Stimulated activated CD4-positive, alpha-beta T cell treated with anti-CD3 and anti-CD28 coated beads, Interleukin-15, amount 100 ng/mL, for 48 hours (primary cell): ENCODE measurements at places on chromosomes 2 and 18.

GRCh38 chr18:52242711-52243110, 97.3 kb upstream of the DCC start:
- DNase-seq, result no peak

DNA sequence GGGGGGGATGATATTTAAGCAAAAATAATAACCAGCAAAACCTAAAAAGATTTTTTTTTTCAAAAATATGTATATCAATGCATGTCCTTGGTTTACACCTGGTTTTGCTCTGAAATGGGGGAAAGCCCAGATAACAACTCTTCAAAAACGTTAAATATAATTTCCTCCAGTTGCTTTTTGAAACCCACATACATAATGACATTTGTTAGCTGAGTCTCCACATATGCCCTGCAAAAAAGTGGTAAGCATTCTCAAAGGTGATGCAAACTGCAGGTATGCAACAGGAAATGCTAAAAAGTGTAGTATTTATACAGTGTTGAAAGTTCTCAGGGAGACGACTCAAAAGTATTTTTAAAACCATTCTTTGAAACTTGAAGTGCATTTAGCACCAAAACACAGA, 258.6 kb downstream of the ZEB2 start:
- DNase-seq, result no peak

- DNase-seq, result no peak
Observed at GRCh38 chr18:74608681-74609080, 11.0 kb downstream of the ZNF407 start.

DNA sequence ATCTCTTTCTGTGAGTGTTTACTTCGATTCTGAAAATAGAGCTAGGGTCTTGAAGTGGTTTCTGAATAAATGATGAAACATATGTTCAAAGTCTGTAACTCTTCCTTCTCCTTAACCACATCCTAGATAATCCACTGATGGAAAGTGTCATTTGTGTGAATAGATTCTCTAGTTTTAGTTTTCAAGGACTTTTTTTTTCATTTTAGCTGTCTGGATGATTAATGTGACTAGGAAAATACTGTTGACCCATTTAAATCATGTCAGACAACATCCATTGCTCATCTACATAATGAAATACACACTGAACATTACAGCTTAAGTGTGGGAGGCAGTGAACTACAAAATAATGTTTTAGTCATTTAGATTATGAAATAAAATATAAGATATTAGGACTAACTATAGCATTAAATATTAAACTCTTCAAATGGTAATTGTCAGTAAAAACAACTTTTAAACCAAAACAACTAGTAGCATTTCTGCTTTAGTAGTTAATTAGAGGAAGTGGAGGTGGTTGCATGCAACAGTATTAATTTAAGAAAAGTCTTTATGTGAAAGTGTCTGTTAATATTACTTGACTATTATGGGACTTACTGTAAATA, 39.1 kb upstream of the DLX1 start:
- no peak for DNase-seq

- DNase-seq, result peak; percentile 54
Observed at GRCh38 chr18:58525517-58525916, 103.4 kb downstream of the ALPK2 start.

- DNase-seq, result no peak
Observed at GRCh38 chr2:205609113-205609512, 73.2 kb upstream of the NRP2 start.

DNA sequence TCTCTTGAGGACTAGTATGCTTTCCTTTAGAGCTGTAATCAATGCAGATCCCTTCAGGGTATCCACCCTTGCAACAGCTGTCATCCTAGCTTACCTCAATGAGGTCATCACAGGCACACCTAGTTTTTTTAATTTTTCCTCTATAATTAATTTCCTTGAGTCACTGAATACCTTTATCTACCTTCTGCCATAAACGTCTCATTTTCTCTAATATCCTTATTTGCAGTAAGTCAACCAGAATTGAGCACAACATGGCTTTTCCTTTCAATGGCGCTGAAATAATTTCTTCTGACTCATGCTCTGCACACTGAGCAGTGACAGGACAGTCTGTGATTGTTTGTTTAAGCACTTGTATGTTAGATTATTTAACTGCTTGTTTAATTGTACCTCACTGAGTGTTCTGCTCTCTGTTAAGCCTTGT, 49.4 kb downstream of the ETAA1 start:
- DNase-seq, result no peak

GRCh38 chr18:59293317-59293716, 20.1 kb upstream of the RAX start:
- DNase-seq, result no peak

- DNase-seq, result no peak
Observed at GRCh38 chr2:16255120-16255519, 314.8 kb downstream of the MYCN start.

GRCh38 chr2:222920657-222921186, 59.9 kb downstream of the ACSL3 start:
- no peak for DNase-seq

DNA sequence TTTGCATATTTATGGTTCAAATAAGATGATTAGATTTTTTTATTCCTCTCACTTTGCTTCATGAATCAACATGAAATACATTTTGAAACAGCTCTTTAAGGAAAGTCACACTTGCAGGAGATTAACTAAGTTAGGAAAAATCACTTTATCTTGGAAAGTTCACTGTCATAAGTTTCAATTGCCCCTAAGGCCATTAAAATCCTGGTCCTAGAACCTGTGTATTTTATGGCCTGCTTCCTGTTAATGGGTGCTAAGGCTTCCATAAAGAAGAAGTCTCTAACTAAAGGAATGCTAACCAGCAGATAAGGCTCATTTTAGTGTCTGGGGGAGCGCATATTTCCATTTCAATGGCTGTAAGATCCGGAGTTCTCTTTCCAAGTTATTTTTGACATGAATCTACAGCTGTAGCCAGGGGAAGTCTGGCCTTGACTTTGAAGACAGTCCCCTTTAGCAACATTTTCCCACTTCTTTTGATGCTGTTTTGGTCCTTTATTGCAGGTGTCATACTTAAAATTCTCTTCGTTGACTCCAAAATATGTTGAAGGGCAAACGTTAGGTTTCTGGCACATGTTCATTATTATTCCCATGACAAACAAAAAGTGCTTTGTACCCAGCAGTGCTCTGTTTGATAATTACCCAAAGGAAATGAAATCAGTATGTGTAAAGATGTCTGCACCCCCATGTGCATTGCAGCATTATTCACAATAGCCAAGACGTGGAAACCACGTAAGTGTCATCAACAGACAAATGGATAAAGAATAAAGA, 34.4 kb upstream of the SH3BP4 start:
- DNase-seq, result no peak

DNA sequence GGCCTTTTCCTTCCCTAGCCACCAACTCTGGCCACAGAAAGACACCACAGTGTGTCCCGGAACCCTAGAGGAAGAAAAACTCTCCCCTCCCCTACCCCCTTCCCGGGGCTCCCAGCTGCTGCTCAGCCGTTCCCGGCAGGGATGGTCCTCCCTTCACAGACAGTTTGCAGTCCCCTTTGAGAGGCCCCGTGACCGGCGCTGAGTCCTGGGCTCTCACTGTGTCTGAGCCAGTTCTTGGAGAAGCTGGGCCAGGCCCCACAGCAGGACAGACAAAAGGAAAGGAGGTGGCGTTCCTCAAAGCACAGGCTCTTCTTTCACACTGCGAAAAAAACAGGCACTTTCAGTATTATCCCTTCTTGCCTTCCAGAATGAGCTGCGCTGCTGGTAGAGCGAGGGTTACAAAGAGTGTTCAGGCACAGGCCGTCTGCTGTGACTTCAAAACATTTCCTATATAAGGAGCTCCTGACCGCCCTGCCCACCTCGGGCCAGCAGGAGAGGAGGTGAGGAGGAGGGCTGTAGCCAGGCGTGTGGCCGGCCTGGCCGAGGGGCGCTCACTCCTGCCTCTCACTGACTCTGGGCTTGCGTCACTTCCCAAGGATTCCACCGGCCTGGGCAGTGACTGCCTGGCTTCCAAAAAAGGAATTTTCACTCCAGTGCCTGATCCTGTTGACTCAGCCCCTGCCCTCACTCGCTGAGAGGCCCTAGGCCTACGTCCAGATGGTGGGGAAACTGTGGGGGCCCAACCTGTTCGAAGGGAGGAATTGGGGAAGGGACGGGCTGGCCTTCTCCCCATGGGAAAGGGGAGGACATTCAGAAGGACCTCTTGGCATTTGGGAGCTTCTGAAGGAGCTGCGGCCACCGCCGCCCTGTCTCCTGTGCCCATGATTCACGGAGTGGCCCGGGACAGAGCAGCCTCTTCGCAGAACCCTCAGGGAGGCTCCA, 24.9 kb downstream of the CIDEA start:
- DNase-seq, result no peak

GRCh38 chr2:218063896-218064295, 5.2 kb upstream of the RUFY4 start:
- DNase-seq, result no peak

DNA sequence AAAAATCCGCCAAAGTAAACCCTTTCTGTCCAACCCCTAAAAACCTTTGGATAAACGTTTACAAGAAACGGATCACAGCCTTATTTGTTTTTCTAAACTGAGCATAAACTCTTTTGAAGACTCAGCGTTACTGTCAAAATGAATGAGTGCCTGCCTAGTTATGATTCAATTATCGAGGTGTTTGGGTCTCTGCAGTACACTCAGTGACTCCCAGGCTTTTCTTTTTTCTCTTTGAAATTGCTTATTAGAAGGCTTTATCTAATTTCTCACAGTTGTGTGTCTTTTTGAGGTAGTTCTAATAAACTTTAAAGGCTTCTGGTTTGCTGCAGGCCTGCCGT, 663 bp downstream of the RHBDD1 start:
- DNase-seq, result no peak

- DNase-seq, result no peak
Observed at GRCh38 chr18:59877361-59877760, 22.4 kb upstream of the PMAIP1 start.

- DNase-seq, result no peak
Observed at GRCh38 chr2:220572385-220572784, 945.0 kb downstream of the SLC4A3 start.

DNA sequence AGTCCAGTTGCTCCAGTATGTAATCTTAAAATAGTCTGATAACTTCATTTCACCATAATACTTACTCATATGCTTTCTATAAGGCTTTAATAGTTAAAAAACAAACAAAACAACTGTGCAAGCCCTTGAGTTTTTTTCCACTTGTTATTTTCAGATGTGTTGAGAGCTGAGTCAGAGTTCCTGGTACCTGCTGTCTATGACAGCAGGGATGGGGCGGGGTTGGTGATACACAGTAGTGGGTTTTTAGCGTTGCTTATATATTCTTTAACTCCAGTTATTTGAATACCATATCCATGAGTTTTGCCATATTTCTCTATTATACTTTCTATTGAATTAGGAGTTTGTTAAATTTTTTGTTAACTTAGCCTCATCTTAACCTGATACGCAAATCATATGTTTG, 5.0 kb downstream of the NAPG start:
- peak; percentile 39 for DNase-seq

- DNase-seq, result no peak
Observed at GRCh38 chr2:101162561-101163330, 11.6 kb upstream of the TBC1D8 start.

- DNase-seq, result no peak
Observed at GRCh38 chr18:7467708-7468466, 99.2 kb upstream of the PTPRM start.

DNA sequence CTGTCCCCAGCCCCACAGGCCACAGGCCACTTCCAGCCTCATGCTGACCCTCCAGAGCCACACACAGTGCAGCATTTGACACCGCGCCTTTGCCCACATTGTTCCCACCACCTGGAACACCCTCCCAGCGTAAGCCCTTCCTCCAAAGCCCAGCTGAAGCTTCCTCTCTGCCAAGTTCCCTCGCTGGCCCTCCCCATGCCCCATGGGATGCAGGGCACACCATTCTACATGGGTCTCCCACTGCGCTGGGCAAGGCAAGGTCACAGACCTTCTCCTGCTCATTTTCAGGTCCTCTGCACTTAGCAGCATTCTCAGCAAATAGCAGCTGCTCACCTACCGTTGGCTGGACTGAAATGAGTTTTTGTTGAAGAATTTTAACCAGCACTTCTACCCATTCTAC, 455.5 kb downstream of the EIPR1 start:
- no peak for DNase-seq

DNA sequence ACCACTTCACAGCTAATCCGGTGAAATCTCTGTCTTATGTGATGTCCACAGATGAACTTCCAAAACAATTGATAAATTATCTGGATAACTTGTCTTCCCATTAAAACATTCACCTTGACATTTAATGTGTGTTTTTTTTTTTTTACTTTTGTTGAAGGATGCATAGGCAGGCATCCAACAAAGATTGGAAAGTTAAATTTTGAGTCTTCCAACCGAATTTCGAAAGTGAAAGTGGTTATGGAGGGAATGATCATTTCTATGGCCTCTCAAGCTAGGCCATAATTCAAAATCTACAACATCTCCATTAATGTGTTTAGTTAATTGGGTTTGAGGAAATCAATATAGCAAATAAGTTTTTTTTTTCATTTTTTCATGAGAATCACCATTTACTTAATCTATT, 1495.5 kb upstream of the ACVR2A start:
- no peak for DNase-seq

- DNase-seq, result no peak
Observed at GRCh38 chr2:70270323-70270722, 12.4 kb downstream of the PCYOX1 start.

DNA sequence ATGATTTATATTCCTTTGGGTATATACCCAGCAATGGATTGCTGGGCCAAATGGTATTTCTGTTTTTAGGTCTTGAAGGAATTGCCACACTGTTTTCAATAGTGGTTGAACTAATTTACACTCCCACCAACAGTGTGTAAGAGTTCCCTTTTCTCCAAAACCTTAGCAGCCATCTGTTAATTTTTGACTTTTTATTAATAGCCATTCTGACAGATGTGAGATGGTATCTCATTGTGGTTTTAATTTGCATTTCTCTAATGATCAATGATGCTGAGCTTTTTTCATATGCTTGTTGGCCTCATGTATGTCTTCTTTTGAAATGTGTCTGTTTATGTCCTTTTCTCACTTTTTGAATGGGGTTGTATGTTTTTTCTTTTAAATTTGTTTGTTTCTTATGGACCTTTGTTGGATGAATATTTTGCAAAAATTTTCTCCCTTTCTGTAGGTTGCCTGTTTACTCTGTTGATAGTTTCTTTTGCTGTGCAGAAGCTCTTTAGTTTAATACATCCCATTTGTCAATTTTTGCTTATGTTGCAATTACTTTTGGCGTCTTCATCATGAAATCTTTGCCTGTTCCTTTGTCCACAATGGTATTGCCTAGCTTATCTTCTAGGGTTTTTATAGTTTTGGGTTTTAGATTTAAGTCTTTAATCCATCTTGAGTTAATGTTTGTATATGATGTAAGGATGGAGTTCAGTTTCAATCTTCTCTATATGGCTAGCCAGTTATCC, 119.7 kb upstream of the XIRP2 start:
- no peak for DNase-seq

DNA sequence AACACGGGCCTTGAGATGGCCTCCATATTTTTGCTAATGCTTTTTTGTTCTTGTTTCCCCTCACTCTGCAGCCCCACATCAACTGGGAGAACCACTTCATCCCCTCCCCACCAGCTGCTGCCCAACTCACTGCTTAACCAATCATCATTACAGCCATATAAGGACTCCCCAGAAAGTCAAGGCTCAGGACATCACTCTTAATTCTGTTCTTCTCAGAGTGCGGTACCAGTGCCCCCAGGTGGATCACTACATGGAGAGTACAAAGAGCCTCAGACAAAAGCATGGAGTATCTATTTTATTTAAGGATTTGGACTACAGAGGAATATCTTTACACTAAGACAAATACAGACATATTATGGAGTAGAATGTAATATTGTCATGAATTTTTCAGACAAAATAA, 340.6 kb downstream of the PAX3 start:
- no peak for DNase-seq

- no peak for DNase-seq
Observed at GRCh38 chr2:65159906-65160305, 30.0 kb upstream of the RAB1A start.

GRCh38 chr2:11678306-11678960, 8.4 kb upstream of the NTSR2 start:
- DNase-seq, result no peak
